Stimulated activated CD4-positive, alpha-beta T cell treated with anti-CD3 and anti-CD28 coated beads, Interleukin-1b, Interleukin-23, amount 100 ng/mL, for 48 hours (primary cell): ENCODE measurements at places on chromosomes 5 and 9.

DNA sequence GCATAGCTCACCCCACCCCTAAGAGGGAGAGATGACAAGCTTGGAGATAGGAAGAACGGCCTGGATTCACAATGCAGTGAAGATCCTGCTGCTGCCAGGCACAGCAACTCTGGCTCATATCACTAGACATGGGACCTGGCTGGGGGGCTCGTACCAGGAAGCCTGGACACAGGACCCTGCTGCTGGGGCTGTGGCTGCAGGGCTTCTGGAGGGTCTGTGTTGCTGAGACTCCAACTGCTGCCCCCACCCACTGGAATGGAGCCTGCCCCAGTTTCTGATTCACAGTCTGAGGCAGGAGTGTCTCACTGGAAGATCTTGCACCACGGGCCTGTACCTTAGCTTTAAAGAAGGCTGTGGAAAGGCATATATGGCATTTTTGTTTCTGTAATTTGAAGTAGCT is 31.0 kb upstream of the GLRX start:
- no peak for DNase-seq

GRCh38 chr9:80791836-80792235 is 897.5 kb downstream of the TLE1 start:
- DNase-seq = no peak

GRCh38 chr5:159833088-159833487 is 83.2 kb upstream of the ADRA1B start:
- no peak for DNase-seq

- DNase-seq = no peak
Observed at GRCh38 chr9:125509476-125509875, 197.5 kb downstream of the MAPKAP1 start.

DNA sequence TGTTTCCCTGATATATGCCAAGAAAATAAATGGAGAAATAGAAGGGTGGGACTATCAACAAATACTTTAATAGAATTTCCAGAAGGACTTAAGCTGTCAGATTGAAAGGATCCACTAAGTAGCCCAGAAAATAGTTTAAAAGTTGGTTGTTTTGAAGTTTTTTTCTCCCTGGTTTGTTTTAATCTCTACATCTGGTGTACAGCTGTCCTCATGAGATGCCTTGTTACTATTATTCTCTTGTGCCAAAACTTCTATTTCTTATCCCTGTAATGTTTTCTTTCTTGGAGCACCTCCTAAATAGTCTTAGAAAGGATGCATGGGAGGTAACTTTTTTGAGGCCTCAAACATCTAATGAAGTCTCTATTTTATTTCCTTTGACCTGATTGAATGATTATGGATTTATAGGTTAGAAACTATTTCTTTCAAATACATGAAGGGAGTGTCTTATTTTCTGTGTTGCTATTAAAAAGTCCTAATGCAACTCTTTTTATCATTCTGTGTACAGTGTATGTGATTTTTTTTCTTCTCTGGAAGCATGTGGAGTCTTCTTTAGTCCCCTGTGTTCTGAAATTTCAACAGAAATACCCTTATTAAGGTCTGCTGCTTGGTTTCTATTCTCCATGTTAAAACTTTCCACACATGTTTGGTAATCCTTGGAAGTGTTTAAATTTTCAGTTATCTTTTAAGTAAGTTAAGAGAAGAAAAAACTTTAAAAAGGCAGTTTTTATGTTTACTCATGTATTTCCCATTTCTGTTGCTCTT is 140.0 kb upstream of the CDKN2B start:
- no peak for DNase-seq

- DNase-seq = peak; percentile 24
Observed at GRCh38 chr9:37801287-37801850, 772 bp downstream of the DCAF10 start.

- DNase-seq = no peak
Observed at GRCh38 chr9:92325991-92326500, 293 bp downstream of the CENPP start.

DNA sequence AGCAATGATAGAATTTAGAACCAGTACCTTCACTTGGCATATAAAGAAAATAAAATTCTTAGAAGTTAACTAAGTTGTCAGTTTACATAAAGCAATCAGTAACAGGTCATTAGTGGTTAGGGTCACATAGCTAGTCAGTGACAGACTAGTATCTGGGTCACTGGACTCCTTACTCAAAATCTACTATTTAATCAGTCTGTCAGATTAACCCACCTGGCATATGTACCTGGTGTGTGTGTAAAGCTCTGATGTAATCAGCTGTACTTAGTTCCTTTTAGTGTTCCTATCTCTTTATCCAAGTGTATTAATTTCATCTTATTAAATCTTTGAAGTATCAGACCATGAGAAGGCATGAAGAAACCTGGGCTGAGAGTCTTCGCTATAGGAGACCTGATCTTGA is 7.3 kb downstream of the CEP78 start:
- DNase-seq = no peak

DNA sequence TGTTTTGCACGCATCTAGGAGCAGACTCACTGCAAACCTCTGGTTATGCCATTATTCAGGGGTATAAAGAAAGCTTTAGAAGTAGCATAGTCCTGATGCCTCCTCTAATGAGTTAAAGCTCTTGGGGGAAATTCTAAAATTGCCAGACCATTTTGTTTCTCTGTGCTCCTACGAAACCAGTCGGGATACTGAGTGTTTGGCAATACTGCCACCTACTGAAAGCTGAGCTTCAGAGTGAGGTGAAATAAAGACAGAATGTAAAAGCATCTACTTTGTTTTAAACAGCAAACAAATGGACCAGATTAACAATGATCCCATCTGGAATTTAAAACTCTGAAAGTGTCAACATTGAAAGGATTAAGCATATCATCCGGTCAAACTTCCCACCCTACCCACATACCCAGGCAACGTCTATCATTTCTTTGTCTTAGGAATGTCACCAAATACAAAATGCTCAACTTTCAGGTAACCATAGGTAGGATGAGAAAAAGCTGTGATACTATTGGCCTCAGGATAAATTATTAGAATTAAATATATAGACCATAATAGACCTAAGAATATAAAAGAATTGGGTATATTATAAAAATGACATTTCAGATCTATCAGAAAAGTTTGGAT is 77.8 kb upstream of the SHISAL2B start:
- no peak for DNase-seq

- DNase-seq = no peak
Observed at GRCh38 chr9:87238545-87238944, 259.1 kb upstream of the DAPK1 start.

DNA sequence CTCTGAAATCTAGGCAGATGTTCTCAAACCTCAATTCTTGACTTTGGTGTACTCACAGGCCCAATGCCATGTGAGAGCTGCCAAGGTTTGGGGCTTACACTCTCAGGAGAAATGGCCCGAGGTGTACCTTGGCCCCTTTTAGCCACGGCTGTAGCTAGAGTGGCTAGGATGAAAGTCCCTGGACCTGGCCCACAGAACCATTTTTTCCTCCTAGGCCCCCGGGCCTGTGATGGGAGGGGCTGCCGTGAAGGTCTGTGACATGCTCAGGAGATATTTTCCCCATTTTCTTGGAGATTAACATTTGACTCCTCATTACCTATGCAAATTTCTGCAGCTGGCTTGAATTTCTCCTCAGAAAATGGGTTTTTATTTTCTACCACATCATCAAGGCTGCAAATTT is 1296.5 kb downstream of the MAT2B start:
- no peak for DNase-seq

DNA sequence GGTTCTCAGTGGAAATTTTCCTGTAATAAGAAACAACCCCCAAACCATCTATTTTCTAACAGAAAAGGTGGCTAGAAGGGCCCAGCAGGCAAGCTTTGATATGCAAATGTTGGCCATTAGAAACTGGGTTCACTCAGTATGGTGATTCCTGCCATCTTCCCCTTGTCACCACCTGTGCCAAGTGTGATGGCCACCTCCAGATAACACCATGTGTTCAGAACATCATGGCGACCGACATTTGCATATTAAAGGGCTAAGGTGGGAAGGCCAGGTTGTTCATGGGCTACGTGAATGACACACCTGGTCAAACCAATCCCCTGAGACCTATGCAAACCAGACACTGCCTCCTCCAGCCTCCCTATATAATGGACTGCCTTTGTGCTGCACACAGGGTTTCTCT is 20.4 kb downstream of the FOXE1 start:
- DNase-seq = no peak

DNA sequence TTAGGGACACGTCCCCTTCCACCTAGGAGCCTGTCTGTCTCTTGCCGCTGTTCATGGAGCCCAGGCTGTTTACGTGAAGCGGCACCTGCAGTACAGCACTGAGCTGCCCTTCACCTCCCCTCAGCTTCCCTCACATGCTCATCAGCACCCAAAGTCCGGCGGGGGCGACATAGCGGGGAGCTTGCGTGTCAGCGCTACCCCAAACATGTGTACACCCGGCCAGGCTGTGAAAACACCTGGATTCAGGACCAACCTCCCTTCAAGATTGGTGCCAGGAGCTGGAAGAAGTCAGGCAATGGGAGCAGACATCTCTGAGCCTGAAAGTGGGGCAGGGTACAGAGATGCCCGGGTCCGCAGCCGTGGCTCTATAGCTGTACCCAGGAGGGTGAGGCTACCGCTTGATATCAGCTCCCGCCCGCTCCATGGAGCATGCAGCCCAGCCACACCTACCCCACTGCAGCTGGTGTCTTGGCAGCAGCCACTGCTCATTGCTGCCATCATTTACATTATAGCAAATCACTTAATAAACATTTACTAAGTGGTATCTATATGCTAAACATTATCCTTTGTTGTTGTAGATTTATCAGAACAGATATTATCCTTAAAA is 712.1 kb downstream of the CDH9 start:
- no peak for DNase-seq

DNA sequence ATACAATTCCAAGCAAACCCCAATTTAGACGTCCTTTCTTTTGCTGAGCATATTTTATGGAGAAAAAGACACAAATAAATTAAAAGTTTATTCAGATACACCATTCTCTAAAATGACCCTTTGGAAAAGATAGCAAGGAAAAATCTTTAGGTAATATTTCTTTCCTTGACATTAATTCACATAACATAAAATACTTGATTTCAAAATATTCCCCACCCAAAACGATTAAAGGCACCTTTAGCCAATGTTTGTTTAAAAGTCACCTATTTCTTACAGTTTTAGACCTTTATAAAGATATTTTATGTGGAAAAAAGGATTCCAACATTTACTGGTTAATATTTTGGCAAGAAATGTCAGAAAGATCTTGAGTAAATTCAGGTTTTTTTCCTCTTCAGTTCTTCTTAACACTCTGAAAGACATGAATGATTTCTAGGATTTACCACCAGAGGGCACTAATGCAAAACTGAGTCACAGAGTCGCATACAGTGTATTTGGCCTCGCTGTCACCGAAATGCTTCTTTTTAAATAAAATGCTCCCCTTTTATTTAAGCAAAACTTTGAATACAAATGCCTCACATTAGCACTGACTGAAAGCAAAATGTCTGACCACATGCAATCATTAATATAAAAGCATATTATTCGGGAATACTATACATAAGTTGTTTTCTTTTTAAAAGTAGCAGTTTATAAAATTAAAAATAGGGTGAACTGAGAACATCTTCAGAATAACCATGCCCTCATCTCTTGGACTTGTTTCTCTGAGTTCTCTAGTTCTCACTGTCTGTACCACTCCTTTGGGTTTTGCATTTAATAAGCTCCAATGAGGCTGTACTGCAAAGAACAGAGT is 122.5 kb downstream of the SLC1A3 start:
- DNase-seq = no peak

- no peak for DNase-seq
Observed at GRCh38 chr9:26158631-26159150, 480.4 kb upstream of the TUSC1 start.

- DNase-seq = no peak
Observed at GRCh38 chr5:4023753-4024335, 428.2 kb downstream of the IRX1 start.

GRCh38 chr5:143402553-143403333 is 743 bp downstream of the NR3C1 start:
- DNase-seq = peak; percentile 49

GRCh38 chr9:17723656-17724055 is 144.8 kb downstream of the SH3GL2 start:
- no peak for DNase-seq

DNA sequence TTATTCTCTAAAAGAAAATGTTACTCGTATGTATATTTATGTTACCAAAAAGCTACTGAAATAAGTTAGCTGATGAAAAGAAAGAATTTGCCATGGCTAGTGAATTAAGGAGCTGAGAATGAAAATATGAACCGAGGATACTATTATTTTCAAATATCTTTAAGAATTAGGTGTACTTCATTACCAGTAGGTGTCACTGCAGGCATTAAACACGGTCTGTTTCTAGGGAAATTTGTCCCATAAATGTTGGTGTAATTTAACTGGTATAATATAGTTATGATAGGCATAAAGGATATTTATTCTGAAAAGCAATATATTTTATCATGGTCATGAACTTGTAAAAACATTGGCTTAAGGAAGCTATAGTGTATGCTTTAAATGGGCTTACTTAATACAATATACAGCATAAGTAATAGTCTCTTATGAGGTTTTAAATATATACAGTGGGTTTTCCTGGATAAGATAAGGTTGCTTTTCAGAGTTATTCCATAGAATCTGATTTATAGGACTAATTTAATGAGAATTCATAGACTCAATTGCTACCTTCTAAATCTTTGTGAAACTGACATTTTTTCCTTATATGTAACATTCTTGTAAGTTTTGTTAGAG is 72.4 kb upstream of the MPDZ start:
- no peak for DNase-seq

- no peak for DNase-seq
Observed at GRCh38 chr5:81097713-81098112, 135.4 kb upstream of the CKMT2 start.

- peak; percentile 44 for DNase-seq
Observed at GRCh38 chr5:34499001-34499734, 157.0 kb upstream of the RAI14 start.

DNA sequence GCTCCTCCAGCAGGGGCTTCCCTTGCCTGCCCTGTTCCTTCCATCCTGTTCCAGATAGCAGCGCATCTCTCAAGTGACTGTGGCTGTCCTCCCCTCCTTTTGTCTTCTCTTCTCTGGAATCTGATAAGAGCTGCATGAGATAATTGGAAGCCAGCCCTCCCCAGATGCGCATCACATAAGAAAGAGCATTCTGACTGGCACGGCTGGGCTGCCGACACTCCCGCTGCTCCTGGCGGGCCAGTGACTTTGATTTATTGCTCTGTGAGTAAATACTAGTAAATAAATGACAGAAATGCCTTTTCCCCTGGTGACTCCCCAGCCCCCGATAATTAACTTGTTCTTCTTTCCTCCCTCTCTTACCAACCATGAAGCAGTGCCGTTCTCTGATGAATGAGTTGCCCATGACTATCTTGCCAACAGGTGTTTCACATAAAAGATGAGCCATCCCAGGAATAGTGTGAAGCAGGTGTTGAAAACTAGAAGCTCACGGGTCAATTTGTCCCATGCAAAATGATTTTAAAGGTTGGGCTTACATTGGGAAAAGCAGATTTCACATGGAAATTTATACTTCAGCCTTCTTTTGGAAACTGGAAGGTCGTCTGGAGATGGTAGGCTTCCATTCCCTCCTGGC is 212.3 kb downstream of the ERCC6L2 start:
- DNase-seq = no peak
